Activated CD4-positive, alpha-beta T cell treated with anti-CD3 and anti-CD28 coated beads for 36 hours (primary cell): ENCODE measurements at places on chromosomes 13 and 19. TPM values are rescaled to one million over a fixed set of nuclear protein-coding genes. Genes with fewer than 3 reads are reported as not detected.

DNA sequence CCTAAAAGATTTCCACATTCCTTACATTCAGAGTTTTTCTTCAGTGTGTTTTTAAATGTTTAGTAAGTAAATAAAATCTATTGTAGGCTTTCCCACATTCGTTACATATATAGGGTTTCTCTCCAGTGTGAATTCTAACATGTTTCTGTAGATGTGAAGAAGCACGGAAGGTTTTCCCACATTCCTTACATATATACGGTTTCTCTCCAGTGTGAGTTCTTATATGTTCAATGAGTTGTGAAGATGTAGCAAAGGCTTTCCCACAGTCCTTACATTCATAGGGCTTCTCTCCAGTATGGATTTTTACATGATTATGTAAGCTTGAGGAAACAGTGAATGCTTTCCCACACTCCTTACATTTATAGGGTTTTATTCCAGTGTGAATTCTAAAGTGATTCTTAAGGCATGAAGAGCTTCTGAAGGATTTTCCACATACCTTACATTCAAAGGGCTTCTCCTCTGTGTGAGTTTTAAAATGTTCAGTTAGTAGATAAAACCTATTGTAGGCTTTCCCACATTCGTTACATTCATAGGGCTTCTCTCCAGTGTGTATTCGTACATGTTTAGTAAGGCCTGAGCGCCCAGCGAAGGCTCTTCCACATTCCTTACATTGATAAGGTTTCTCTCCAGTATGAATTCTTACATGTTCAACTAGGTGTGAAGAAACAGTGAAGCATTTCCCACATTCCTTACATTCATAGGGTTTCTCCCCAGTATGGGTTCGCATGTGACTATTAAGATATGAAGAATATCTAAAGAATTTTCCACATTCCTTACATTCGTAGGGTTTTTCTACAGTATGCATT, 18.2 kb downstream of the ZNF121 start:
- DNase-seq: no peak

GRCh38 chr13:32627793-32628192, 41.5 kb downstream of the PDS5B start:
- no peak for DNase-seq

GRCh38 chr13:89832827-89833226, 1514.7 kb upstream of the MIR17HG start:
- DNase-seq: no peak

DNA sequence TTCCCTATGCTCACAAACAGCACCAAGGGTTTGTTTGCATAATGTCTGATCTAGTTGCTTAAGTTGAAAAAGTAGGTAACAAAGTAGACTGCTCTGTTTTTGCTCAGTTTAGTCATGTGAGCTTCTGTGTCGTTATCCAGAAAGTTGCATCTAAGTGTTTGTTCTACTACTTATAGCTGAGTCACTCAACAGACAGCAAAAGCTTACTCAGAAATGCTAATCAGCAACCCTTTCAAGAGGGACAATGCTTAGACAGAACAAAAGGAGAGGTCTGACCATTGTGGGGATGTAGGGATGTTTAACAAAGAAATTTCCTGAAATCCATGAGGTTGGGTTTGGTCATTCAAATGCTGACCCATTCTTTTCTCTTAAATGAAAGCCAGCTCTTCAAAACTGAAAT, 106.4 kb downstream of the ATP8A2 start:
- no peak for DNase-seq

DNA sequence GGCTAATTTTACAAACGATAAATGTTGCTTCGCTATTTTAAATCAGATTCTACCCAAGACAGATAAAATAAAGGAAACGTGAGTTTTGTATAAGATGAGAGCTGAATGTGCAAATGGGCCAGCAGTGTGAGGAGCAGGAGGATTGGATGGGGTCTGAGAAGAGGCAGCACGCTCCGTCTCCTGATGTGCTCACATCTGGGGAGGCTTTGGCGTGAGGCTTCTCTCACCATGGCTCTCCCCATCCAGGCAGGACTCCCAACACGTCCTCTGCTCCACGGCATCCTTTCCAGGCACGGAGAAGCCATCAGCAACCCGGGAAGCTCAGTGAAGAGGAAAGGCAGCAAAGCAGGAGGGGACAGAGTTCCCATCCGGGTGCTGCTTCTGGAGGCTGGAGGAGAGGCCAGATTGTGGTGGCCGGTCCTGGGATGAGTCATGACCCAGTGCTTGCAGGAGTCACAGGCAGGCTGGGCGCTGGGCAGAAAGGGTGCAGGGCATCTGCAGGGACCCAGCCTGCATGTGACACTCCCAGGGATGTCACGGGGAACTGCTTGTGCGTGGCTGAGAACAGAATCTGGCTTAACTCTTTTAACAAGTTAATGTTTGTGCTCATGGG, 47.5 kb downstream of the ZNF536 start:
- no peak for DNase-seq

KIR2DL4 gene
- total RNA-seq: not detected

ZNF415 gene
- 3.2 TPM for total RNA-seq

ATP1A3 gene
- 1.8 TPM for total RNA-seq
